ENCODE measurements at places on chromosomes 12 and 14.
A peak's percentile ranks its signal among the peaks of the same experiment; 100 is the strongest.

- no peak for DNase-seq
Observed at GRCh38 chr14:76812093-76812421, 625 bp downstream of the ANGEL1 start.

- DNase-seq = peak; percentile 25
Observed at GRCh38 chr14:94122438-94122837, 7.0 kb downstream of the IFI27L2 start.

DNA sequence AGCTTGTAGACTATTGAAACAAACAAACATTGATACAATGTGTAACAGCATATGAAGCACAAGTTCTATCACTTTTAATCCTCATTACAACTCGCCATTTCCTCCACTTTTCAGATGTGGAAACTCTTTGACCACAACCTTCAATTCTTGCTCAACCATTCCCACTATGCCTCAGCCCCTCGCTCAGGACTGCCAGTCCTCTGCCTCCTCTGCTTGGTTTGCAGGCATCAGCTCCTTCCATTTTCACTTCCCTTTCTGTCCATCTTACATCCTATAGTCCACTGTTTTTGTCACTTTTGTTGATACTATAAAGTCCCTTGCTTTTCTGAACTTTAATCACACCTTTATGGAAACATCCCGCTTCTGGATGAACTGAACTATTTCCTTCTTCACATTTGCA, 28.2 kb upstream of the CD27 start:
- no peak for DNase-seq

DNA sequence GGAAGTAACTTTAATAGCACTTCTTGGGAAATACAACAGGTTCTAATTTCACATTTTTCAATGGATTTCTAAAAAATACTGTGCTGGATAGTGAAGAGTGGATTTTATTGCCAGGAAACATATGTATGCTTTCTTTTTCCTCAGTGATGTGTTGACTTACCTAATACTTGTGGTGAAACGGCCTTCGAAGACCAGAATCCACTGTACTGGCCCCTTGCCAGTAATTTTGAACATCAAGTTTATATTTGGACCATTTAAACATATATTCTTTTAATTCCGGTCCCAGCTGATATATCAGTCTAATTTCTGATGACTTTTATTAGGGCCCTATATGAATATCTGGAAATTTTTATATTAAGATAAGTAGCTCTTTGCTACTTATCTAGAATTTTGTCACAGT, 1.8 kb downstream of the MSRB3 start:
- no peak for DNase-seq

GRCh38 chr12:108561852-108562347, 496 bp upstream of the ISCU start:
- DNase-seq = no peak

DNA sequence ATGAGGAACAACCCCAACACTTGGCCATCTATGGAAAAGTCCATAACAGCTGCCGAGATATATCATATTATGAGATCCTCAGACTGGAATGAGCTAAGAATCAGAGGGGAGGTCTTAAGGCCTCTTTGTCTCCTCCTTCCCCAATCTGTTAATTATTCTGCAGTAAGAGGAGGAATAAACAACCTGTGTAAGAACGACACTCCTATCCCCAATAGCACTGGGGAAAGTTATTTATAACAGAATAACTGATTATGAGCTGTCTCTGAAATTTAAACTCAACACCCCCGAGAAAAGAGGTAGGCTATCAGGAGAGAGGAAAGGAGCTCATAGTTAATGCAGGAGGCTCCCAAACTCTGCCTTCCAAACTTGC, 68.0 kb downstream of the NIN start:
- DNase-seq = no peak

DNA sequence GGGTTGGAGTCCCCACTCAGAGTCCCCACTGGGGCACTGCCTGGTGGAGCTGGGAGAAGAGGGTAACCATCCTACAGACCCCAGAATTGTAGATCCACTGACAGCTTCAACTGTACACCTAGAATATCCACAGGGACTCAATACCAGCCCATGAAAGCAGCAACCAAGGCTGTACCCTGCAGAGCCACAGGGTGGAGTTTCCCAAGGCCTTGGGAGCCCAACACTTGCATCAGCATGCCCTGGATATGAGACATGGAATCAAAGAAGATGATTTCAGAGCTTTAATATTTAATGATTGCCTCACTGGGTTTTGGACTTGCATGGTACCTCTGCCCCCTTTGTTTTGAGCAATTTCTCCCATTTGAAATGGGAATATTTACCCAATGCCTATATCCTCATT, 80.4 kb downstream of the RASSF9 start:
- DNase-seq = no peak

DNA sequence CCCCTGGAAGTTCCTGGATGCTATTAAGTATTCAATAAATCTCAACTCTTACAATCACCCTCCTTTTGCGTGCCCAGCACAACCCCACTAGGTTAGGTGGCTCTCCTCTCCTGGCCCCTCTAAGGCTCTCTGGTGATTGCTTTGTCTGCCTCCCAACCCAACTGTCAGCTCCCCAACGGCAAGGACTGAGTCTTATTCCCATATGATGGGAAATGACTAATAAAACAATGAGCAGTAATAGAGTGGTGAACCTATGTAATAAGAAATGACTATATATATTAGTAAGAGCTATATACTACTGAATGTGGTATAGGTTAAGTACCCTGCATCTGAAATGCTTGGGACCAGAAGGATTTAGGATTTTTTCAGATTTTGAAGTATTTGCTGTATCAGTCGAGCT, 8.1 kb downstream of the APPL2 start:
- DNase-seq = no peak

DNA sequence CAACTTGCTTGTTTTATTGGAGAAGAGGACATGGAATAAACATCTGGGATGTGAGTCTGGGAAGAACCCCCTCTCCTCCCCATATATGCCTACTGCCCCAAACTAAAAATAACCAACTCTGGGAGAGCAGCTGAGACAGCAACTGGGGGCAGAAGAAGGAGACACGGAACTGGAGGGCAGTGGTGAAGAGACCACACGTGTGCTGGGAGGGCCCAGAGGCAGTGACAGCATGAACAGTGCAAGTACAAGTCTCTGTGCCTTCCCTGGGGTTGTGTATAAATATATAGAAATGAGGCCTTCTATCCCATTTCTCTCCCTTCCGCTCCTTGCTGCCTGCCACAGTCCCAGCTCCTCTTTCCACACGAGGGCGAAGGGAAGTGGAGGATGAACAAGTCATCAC, 4.0 kb upstream of the KRT73 start:
- DNase-seq = no peak

GRCh38 chr14:79544698-79545070, 666.6 kb downstream of the DIO2 start:
- no peak for DNase-seq

DNA sequence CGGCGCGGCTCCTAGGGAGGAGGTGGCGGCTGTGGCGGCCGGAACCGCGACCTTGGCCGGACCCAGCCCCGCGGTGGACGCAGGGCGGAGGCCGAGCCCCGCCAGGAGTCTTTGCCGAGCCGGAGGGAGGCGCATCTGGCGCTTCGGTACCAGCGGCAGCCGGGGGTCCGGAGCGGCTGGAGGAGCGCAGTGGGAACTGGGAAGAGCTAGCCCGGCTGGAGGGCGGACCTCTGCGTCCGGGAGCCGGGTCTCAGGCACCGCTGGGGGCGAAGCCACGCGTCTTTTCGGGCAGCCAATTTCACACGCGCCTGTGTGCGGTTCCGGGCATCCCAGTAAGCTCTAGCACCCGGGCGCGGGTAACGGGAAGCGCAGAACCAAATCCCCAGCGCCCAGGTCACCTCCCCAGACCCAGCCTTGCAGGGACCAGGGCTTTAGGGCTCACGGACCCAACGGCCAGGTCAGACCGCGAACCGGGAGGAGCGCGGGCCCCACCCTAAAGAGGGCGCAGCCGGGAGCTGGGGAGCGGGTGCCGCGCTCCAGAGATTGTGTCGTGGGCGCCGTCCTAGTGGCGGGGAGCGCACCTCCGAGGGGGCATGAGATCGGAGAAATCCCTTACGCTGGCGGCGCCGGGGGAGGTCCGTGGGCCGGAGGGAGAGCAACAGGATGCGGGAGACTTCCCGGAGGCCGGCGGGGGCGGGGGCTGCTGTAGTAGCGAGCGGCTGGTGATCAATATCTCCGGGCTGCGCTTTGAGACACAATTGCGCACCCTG, 89.4 kb downstream of the GALNT8 start:
- DNase-seq = peak; percentile 75

GRCh38 chr12:56775638-56776037, 12.5 kb downstream of the HSD17B6 start:
- DNase-seq = no peak

DNA sequence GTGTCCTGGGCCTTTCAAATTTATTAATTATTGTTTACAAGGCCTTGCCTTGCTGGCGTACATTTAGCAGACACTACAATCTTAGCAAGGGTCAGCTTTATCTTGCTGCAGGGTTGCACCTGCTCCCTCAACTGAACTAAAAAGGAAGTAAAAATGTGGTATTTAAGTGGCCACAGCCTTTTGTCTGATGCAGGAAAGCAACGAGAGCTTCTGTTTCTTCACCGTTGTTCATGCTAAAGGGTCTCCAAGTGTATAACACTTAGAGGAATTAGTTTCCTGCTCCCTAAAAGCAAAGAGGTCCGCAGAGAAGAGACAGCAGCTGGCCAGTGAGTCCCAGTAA, 62.8 kb upstream of the EGLN3 start:
- DNase-seq = no peak

- DNase-seq = peak; percentile 66
Observed at GRCh38 chr12:47867495-47867941, 37.3 kb downstream of the VDR start.

DNA sequence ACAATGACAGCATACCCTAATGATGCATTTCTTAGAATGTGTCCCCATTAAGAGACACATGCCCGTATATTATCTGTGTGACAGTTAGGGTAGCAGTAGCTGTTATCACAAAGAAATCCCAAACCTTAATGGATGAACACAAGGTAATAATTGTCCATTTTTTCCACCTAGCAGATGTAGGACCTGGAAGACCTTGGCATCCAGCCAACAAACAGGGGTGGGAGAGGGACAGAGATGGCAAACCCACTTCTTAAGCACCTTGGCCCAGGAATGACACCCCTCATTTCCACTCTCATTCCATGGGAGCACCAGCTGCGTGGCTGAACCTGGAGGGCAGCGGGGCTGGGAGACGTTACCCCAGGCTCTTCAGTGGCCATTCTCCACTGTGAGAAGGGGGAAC, 679.0 kb downstream of the AACS start:
- DNase-seq = no peak

DNA sequence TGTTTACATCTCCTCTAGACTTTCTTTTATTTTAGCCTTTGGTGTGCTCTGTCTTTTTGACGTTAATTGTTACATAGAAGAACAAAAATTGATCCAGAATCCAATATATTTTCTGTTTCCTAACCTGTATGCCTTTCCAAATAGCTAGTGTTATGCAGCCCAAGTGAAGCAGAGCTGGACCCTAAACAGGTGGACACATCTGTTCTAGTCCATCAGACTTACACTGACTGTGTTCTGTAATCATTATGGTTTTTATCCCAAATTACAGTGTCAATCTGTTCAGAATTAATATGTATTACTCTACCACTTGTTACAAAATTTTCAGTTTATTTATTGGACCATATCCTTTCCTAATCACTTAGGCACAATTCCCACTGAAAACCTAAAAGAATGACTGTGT, 176.8 kb upstream of the FOXG1 start:
- DNase-seq = no peak

DNA sequence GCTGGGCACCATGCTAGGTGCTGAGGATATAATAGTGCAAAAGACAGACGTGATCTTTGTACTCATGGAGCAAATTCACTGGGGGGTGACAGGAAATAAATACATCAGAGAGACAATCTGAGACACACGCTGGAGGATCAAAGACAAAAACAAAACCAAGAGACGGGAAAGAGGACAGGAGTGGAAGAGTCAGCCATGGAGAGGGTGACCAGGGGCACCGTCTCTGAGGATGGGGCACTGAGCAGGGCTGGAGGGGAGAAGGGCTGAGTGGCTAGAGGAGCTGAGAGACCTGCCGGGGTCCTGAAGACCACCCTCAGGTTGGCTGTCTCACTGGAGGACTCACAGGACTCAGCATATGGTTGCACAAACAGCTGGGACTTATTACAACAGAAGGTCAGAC, 81.9 kb downstream of the TMEM132D start:
- DNase-seq = no peak

DNA sequence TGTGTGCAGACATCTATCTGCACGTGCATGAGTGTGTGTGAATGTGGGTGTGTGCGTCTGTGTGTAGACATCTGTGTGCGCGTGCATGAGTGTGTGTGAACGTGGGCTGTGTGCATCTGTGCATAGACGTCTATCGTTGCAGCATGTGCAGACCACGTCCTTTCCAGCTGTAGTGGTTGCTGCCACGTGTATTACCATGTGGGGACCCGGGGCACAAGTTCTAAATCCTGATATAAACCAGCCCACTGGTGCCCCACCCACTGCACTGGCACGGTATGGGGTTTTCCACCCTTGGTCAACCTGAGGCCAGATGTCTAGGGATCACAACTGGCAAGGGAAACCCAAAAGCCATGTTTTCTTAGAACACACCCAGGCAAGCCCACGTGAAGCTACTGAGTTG, 197.0 kb downstream of the ANO2 start:
- DNase-seq = no peak

- peak; percentile 70 for DNase-seq
Observed at GRCh38 chr14:104724407-104724980, 465 bp downstream of the ADSS1 start.

GRCh38 chr14:94066089-94066676, 14.8 kb downstream of the DDX24 start:
- DNase-seq = no peak

DNA sequence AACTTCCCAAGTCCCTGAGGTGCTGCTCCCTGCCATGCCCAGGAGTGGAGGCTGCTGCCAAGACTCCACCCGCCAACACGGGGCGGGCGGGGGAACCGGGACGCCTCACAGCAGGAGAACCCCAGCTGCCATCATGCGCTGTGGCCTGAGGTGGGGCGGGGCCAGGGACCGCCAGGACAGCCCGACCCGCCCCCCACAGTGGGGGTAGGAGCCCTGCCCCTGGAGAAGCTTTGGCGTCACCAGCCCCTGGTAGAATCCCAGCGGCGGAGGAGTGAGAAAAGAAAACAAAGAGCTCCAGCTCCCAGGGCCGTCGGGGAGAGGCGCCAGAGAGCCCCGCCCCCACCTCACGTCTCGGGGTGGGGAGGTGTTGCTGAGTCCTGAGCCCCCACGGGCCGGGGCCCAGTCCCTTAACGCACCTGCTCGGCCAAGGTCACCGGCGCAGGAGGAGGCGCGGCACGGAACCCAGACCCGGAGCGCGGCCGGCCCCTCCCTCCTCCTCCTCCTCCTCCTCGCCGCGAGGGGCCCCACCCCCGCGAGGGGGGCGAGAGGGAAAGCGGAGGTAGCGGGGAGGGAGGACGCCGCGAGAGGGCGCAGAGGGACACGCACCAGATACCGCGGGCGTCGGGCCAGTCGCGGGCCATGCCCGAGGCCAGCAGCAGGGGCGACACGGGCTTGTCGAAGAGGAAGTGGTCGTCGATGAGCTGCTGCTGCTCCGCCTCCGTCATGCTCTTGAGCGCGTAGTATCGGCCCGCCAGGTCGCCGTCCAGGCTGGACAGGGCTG, 1.8 kb downstream of the CKB start:
- DNase-seq = peak; percentile 89
